Tongue (tissue), 3 donors: ENCODE measurements at places on chromosomes 7 and 10. TPM values are rescaled to one million over a fixed set of nuclear protein-coding genes. Genes with fewer than 3 reads are reported as not detected.
A peak's percentile ranks its signal among the peaks of the same experiment; 100 is the strongest.

DNA sequence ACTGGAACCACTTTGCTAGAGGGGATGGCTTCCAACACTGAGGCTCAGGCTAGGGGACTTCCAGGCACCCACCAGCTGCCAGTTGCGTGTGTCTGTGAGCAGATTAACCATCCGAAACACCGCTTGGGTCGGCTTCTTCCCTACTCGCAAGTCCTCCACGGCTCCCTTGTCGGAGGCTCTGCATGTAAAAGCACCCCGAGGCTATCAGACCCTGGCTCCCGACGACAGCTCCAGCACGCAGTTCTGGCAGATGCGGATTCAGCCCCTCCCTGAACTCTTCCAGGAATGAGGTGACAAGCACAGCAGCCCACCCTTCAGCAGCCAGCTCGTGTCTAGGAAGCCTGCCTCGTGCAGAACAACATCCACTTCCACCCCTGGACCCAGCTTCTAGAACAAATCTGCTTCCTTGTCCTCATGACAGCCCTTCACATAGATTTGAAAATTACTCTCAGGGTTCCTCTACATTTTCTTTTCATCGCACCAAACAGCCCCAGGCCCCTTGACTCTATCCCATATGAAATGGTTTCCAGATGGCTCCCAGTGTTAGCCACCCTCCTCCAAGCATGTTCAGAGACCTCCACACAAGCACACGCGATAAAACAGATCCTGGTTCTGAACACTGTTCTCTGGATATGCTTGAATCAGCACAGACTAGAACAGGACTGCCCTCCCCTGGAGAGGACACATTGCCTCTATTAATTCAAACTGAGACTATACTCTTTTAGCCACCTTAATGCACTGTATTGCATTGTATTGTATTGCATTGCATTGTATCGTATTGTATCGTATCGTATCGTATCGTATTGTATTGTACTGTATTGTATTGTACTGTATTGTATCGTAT lies 44.6 kb downstream of the SLIT1 start:
- DNase-seq, result peak; percentile 26

DNA sequence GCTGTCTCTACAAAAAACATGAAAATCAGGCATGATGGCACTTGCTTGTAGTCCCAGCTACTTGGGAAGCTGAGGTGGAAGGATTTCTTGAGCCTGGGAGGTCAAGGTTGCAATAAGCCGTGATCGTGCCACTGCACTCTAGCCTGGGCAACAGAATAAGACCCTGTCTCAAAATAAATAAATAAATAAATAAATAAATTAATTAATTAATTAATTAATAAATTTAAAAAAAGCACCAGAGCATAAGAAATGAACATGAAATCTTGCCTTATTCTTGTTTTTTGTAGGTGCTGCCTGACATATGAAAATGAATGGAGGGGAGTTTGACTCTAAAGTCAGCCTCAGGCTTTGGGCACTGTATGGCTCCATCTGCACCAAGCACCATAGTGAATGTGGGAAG lies 69.9 kb downstream of the GATA3 start:
- no peak for DNase-seq

- DNase-seq, result peak; percentile 62
Measured at GRCh38 chr7:34844936-34845665, 187.1 kb downstream of the NPSR1 start.

DNA sequence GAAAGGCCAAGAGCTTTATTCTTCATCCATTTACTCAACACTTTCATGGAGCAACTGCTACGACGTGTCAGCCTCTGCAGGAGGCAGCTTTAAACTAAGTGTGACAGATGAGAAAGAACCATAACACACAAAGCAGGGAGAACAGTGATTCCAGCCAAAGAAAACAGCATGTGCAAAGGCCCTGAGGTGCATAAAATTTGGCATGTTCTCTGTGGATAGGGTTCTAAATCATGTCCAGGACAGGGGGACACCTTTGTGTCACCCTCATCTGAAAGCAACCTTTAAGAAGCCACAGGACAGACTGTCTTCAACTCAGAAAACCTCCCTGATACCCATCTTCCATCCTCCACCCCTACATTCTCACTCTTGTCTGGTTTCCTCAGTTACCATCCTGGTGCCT lies 116.6 kb downstream of the KCNMA1 start:
- DNase-seq, result no peak

Gene GPR15LG
- total RNA-seq, result not detected
